CD4-positive, alpha-beta T cell (primary cell): ENCODE measurements at places on chromosomes 2 and 18. TPM values are rescaled to one million over a fixed set of nuclear protein-coding genes. Genes with fewer than 3 reads are reported as not detected.

DNA sequence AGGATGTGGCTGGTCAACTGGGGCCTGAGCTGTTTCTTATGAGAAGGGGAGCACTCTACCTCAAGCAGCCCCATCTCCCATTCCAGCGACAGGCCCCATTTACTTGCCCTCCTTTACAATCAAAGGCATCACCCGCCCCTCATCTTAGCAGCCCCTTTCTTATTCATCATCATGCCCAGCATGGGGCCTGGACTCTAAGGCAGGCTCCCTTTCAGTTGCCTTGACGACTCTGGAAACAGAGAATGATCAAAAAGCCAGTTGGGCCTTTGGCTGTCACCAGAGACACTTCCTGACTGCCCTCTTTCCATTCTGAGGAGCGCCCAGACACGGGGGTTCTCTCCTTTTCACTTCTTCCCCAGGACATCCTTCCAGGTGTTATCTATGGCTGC, 11.2 kb downstream of the CELF4 start:
- no peaks in the 10 kb centered on the region for H3K4me1 ChIP-seq
- H3K27ac ChIP-seq: no peak overlapping the region
- DNase-seq: no peak
- no peak overlapping the region for H3K4me3 ChIP-seq

The SERPINB4 gene
- not detected for total RNA-seq

DNA sequence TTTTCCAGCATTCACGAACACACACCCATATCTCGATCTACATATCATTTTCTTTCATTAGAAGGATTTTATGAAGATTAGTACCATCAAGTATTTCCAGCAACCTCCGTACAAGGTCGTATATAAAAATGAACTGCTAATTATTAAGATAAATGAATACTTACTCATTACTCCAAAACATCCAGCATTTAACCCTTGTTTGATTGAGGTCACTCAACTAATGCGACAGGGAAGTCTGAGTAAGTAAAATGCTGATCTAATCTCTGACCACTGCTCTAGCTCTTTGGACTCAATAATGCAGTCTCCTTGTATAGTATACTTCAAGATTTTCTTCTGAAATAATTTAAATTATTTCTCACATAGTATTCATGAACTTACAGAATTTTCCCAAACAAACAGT, 2.0 kb downstream of the ABHD3 start:
- H3K27ac ChIP-seq: no peak overlapping the region
- peaks cover 16% of the 10 kb centered on the region for H3K36me3 ChIP-seq
- DNase-seq: no peak
- H3K4me3 ChIP-seq: peak overlapping the region; percentile 93
- no peaks in the 10 kb centered on the region for H3K27me3 ChIP-seq

The PMAIP1 gene
- 101 TPM for total RNA-seq

DNA sequence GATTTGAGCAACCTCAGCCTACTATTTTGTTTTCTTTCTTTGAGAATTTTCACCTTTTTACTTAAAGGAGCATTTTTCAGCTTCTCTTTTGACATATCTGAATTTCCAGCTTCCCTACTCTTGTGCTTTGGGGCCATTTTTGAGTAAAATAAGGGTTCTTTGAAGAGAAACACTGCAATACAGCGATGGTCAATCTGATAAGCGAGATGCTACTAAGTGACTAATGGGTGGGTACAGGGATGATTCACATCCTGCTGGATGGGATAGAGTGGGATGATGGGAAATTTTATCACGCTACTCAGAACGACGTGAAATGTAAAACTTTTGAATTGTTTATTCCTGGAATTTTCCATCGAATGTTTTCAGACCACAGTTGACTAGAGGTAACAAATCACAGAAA, 211.5 kb downstream of the TMEM247 start:
- no peak for DNase-seq
- H3K4me1 ChIP-seq: no peaks in the 10 kb centered on the region
- H3K27ac ChIP-seq: no peak overlapping the region
- no peak overlapping the region for H3K4me3 ChIP-seq

- H3K4me3 ChIP-seq: no peak overlapping the region
- H3K4me1 ChIP-seq: no peaks in the 10 kb centered on the region
- no peak for DNase-seq
- H3K36me3 ChIP-seq: no peaks in the 10 kb centered on the region
- H3K27me3 ChIP-seq: no peaks in the 10 kb centered on the region
These were observed 305.1 kb upstream of the GULP1 start for GRCh38 chr2:187986390-187987105.

The SERPINB12 gene
- not detected for total RNA-seq
